NCI-H1694 (cell line): ENCODE measurements at places on chromosomes 1 and 21.

DNA sequence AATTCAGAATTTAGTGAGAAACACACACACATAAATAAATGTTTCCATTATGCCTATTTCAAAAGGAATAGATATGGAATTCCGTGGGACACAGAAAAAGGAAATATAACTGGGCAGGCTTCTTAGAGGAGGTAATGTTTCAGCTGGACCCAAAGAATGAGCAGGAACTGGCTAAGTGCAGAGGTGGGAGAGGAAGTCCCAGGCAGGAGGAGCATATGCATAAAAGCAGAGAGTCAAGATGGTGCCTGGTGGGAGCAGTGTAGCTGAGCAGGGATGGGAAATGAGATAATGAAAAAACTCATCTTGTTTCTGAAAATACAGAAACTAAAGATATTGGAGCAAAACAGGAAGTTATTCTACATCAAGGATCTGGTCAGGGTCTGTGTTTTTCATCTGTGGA lies 115.2 kb upstream of the MAGI3 start:
- DNase-seq = no peak

GRCh38 chr1:3470650-3471355 lies 16.3 kb downstream of the ARHGEF16 start:
- DNase-seq = no peak

GRCh38 chr1:37666241-37666867 lies 26.0 kb upstream of the CDCA8 start:
- no peak for DNase-seq

GRCh38 chr1:203093754-203094410 lies 8.1 kb upstream of the MYOG start:
- no peak for DNase-seq

DNA sequence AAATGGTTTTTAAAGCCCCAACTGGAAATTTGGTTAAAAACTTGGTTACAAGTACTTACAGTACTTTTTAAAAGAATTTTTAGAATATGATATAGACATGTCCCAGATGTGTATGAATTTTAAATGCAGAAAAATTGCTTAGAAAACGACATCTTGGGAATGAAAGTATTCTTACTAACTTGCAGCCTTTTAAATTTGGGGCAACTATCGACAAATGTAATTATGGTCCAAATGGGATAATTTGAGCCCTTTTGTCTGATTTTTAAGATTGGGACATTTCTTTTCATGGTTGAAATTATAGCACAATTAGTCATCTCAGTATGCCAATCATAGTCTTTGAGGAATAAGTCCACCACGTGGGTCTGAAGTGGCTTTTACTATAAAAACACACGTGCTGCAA lies 43.2 kb upstream of the MTR start:
- DNase-seq = no peak

DNA sequence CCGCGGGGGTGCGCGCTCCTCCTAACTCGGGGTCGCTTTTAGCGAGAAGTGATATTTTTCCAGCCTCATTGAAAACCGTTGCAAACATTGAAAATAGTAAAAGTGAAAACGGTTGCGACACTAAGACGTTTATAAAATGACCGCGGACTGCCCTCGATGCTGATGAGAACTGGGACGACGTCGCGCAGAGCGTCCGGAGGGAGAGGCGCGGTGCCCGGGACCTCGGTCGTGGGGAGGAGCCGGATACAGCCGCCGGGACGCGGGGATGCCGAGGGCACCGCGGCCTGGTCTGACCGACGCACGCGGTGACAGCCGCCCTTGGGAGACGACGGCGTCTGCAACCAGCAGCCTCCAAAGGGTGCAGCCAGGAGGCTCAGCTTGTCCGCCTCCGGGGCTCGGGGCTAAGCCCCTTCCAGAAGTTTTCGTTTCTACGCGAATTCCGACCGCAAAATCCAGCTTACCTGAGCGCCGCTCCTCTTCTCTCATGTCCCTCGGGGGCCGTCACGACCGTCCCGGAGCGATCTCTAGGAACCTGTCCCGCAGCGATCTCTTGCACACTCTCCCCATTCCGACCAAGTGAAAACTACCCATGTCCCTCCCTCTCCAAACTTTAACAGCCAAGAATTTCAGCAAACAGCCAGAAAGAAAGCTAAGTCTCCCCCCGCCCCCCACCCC lies 144.4 kb upstream of the ETS2 start:
- no peak for DNase-seq

GRCh38 chr21:46410516-46410915 lies 48.2 kb upstream of the DIP2A start:
- DNase-seq = no peak

DNA sequence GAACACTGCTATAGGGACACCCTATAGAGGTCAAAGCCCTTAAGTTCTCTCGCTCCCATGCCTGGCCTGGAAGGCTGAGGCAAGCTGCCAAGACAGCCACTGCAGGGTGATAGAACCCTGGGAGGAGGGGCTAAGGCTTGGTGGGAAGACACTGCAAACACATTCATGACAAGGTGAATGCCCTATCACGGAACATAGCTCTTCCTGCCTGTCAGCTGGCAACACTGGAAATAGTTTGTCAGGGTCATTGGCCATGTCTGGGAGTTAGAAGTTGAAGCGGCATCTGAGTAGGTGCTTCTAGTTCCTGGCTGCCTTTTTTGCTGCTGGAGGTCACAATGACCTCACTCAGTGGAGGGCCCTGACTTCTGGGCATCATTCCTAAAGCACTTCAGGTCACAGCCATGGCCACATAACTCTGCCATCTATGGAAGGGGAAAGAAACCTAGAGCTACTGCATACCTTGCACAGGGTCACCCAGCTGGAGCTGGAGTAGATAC lies 4.2 kb downstream of the FABP3 start:
- no peak for DNase-seq

- no peak for DNase-seq
Measured at GRCh38 chr1:92975551-92976232, 14.4 kb upstream of the DIPK1A start.

- peak; percentile 62 for DNase-seq
Measured at GRCh38 chr1:65958561-65959350, 166.1 kb downstream of the PDE4B start.

DNA sequence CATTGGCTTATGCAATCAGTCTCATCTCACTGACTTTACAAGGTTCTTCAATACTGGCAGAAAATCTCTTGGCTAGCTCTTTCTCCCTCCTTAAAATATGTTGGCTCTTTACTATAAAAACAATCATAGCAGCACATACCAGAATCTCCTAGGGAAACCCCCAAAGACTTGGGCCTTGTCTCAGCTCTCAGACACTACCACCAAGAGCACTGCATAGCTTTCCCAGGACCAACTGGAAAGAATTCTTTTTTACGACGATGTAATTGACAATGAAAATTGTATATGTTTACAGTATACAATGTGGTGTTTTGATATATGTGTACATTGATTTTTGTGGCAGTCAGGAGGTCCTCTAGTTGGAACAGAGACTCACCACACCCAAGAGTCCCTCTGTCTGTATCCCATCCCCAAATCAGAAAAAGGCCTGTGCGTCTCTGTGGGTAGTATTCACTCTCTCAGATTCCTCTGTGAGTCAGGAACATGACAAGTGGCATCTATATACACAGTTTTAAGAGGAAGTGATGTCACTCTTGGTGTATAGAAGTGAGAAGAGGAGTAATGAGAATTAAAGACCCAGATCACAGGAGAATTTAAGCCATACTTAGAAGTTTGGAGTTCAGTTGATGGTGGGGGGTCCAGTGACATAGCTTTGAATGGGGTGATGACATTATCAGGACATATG lies 21.1 kb downstream of the SMAP2 start:
- no peak for DNase-seq

DNA sequence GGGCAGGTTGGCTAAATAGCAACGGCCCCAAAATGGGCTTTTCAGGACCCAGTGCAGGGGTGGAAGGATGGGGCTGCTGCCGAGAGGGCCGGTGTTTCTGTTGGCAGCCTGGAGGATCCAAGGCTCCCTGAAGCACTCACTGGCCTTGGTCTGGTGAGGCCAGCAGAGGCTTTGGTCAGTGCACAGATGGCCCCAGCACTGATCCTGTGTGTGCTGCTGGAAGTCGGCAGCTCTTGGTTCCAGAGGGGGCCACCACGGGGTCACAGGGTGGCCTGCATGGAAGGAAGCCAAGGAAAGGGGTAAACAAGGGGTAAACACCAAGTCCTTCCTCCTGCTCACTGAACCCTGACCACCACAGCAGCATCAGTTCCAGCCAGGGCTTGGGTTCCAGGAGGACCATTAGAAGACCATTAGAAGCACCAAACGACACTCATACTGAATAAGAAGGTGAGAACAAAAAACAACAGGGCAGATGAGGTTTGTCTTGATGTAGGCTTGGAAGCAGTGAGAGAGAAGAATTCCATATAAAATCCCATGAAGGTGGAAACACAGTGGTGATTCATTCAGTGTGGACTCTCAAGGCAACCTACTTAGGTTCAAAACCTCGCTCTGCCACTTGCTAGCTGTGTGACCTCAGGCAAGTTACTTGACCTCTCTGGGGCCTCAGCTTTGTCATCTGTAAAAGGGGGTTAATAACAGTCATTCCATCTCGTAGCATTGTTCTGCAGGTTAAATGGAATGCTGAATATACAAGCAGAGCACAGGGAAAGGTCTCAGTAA lies 184.5 kb downstream of the RUNX1 start:
- DNase-seq = no peak
